Midbrain (tissue), 1 donor: ENCODE measurements at places on chromosomes 5 and 9.

- DNase-seq = no peak
These were observed 12.5 kb downstream of the MCTP1 start for GRCh38 chr5:95272316-95272929.

DNA sequence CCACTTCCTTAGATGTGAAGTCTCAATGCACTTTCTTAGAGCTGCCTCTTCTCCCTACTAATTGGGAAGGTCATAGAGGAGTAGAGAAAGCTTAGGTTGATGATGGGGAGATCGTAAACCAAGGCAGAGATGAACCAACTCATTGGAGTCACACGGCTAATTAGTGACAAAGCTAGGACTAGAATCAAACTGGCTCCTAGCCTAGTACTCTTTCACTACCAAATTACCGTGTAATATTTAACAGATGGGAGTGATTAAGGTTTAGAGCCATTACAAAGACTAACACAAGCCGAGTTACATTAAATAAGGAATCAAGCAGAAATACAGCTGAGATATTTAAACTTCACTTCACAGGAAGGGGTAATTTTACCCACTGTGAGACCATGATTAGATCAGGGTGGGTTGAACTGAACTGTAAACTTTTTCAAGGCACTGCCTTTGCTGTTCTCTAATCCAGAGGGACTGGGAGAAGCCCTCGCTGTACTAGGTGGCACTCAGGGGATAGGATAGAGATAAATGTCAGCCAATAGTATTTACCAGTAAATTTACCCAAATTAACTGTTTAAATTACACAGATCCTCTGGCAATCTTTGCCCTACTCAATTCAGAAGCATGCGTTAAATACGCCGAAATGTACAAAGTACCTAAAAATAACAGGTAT lies 166.4 kb upstream of the PIK3R1 start:
- DNase-seq = no peak

GRCh38 chr5:33439905-33440481 lies 772 bp upstream of the TARS1 start:
- DNase-seq = no peak

DNA sequence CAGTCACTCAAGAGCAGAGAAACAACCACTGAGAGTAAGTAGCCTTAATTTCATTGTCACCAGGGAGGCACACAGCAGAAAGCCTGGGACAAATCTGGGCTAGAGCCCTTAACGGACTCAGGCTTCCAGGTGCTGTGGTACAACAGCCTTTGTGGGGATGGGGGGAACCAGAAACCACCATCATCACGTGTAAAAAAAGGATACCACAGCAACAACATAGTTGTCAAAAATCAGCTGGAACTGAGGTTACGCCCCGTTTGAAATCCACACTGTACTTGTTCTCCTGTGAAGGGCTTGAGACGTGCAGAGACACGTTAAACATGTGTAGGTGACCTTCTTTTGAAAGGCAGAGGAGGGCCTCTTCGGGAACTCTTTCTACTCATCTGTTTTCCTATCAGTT lies 16.6 kb upstream of the PLPP1 start:
- no peak for DNase-seq

- no peak for DNase-seq
These were observed 40.1 kb upstream of the SUB1 start for GRCh38 chr5:32545102-32545800.

DNA sequence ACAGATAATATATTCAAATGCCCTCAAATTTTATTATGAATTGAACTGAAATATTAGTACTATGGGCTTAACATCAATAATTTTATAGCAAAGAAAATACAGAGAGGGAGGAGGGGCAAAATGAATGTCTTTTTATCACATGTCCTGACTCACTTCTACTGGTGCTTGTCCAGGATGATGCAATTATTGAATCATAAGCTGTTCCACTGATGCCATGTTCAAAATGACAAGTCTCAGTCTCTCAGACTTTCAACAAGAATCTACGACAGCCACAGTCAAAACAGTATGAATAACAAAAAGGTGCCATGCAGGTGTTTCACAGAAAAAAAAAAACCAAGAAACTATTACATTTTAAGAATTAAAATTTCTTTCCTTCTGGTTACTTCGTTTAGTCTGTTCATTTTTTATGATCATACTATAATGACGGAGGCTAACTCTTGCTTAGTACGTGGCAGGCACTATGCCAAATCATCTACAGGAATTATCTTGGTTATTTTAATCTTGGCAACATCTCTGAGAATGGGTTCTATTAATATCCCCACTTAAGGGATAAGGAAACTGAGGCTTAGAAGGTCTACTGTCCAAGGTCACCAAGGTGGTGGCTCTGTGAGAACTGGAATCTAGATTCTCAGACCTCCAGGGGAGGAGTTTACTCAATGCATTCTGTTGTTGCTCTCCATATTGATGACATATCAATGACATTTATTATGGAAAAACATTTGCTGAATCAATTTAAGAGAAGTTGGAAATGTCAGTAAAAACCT lies 61.5 kb downstream of the NR3C1 start:
- no peak for DNase-seq

DNA sequence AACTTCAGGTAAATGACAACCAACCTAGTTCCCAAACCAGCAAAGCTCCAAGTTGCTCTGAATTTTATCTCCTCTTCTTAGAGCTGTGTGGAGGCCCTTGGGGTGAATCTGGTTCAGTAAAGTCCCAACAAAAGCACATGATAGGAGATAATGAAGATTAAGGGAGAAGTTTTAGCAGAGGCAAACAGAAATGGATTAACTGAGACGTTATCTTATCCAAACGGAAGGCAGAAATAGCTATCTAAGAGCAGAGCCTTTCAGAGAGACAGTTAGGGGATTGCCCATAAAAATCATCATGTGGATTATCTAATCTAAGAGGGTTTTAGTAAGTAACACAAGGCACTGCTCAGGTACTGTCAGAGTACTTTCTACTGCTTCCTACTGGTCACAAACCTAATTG lies 183.9 kb upstream of the ZNF618 start:
- DNase-seq = no peak

DNA sequence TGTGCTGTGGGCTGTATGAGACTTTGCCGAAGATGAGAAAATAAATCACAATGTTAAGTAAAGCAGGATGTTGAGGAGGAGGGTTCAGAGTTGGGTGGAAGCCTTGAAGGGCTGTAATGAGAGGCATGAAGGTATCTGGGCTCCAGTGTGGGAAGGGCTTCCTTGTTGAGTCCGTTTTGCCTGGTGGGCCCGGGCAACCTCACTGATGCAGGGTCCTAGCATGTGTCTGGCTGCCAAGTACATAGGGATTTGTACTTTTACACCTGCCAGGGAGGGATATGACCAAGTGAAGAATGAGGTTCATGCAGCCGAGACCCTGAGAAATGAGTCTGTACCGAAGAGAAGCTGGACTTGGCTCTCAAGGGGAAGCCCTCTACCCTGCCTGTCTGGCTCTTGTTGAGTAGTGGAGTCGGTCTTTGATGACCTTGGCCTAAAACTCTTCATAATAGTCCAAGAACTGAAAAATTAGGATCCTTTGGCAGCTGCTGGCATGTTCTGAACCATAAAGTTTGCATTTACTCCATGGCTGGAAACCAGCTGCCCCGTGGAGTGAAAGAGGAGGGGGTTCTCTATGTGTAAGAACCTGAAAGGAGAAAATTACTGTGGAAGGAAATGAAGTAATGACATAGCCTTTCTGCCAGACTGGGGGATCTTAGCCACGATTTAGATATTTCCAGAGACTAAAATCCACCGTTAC lies 59.0 kb upstream of the DPYSL3 start:
- DNase-seq = no peak

DNA sequence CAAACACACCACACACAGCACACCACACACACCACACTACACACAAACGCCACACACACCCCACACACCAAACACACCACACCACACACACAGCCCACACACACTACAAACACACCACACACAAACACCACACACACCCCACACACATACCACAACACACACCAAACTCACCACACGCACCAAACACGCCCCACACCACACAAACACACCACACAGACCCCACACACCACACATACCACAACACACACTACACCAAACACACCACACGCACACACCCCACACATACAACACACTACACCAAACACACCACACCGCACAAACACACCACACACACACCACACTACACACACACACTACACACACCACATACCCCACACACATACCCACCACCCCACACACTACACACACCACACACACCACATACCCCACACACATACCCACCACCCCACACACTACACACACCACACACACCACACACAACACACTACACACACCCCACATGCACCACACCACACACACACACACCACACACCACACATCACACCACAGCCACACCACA lies 151.2 kb downstream of the ERCC6L2 start:
- DNase-seq = no peak

GRCh38 chr5:87002485-87002884 lies 265.2 kb upstream of the RASA1 start:
- DNase-seq = no peak

DNA sequence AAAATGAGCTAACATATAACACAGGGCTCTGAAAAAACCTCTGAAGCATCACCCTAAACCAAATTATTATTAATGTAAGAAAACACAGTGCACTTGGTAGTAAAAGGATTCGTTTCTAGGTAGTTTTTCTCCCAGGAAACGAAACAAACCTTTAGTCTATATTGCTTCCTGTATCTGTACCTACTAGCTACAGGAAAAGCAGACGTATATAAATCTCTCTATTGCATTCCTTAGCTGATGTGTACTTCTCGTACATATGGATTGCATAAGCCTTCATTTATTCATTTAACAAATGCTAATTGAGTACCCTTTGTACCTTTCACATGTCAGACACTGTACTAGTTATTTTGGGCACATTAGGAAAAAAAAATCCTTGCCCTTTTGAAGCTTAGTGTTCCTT lies 85.0 kb upstream of the RASA1 start:
- no peak for DNase-seq

GRCh38 chr5:89478851-89479250 lies 595.9 kb upstream of the MEF2C start:
- DNase-seq = no peak

- peak; percentile 33 for DNase-seq
These were observed 11.6 kb upstream of the CEL start for GRCh38 chr9:133050142-133050541.

- no peak for DNase-seq
These were observed 89.0 kb upstream of the MAP1B start for GRCh38 chr5:72018143-72018803.

- DNase-seq = no peak
These were observed 22.6 kb downstream of the CCNJL start for GRCh38 chr5:160289721-160290120.

DNA sequence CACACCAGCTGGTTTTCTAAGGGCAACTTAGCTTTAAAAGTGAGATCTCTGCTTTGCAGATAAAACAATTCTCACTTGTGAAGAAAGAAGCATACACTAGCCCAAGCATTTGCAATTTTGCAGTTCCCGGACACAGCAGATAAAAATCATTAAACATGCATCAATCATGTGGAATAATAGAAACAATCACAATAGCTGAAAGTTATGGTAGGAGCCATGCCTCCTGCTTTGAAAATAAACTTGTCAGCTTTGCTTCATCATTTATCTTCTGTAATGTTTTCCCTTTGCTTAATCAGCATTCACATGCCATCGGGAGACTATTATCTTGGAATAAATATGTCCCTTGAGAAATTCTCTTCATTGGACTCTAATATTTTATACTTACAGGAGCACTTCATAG lies 60.3 kb upstream of the DAB2 start:
- DNase-seq = no peak

DNA sequence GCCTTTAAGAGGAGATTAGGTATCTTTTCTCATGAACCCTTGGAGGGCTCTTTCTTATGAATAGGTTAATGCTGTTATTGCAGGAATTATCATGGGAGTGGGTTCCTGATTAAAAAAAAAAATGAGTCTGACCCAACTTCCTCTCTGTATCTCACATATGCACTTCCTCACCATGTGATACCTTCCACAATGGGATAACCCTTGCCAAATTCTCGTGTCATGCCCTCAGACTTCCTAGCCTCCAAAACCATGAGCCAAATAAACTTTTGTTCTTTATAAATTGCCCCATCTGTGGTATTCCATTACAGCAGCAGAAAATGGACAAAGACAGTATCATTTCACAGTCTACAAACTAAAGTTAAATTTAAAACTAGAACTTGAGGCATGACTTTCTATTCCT lies 1.0 kb downstream of the OR1B1 start:
- DNase-seq = no peak

GRCh38 chr9:121909111-121909510 lies 184.0 kb downstream of the TTLL11 start:
- DNase-seq = no peak

DNA sequence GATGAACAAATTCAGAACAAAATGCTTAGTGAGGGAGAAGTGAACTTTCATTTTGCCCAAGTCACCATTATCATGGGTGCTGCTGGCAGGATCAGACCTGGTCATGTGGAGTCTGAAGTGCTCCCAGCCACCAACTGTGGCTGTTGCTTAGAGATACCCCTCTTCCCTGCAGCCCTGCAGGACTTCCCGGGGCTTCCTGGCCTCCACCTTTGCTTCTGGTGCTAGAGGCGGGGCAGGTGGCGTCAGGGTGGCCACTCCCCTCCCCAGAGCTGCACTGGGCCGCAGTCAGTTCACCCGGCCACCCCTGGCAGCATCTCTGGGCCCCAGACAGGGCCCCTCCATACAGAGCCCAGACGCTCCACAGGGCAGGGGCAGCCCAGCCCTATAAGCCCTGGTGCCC lies 30.0 kb upstream of the SLC12A7 start:
- no peak for DNase-seq

GRCh38 chr5:109945097-109945678 lies 255.5 kb downstream of the MAN2A1 start:
- DNase-seq = no peak

DNA sequence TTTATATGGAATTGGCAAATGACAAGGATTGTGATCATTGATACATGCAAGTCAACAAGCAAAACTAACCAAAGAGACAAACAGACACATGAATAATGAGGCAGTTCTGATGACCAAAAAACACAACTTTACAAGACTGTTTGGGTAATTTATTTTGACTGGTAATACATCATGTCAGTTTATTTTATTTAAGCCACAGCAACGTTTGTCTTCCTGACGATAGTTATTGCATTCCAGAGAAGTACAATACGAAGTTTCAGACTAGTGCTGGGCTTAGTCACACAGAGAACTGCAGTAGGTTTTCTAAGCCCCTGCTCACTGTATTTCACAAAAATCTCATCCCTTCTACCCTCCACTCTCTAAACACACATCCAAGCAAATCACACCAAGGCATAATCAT lies 514.2 kb downstream of the RAB3C start:
- DNase-seq = no peak

DNA sequence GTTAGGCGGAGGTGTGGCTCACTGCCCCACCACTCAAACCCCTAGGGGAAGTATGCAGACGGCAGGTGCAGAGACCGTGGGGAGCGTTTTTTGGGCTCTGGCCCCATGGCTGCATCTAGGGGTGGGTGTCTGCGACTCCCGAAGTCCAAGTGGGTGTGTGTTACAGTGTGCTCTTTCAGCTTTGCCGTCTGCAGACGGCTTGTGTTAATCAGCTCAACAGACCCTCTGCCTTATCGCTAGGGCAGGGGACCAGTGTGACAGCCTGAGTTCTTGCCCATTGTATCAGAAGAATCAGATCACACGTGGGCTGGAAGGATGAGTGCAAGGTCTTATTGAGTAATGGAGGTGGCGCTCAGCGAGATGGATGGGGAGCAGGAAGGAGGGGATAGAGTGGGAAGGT lies 162.8 kb downstream of the ENC1 start:
- no peak for DNase-seq
